Activated CD4-positive, alpha-beta T cell treated with anti-CD3 and anti-CD28 coated beads for 1 hour (primary cell): ENCODE measurements at places on chromosomes 6 and 20.

DNA sequence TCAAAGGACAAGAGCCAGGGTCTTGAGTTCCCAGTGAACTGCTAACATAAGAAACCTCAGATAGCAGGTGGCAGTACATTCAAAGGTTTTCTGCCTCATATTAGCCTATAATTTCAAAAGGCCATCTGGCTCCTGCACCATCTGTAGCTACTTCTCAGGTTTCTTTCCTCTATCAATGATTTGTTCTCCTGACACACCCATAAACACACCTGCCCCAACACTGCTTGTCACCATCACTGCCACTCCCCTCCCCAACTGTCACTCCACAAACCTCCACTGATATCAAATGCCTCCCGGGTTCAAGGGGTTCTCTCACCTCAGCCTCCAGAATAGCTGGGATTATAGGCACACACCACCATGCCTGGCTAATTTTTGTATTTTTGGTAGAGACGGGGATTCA lies 152.7 kb upstream of the SLC22A16 start:
- DNase-seq: no peak

DNA sequence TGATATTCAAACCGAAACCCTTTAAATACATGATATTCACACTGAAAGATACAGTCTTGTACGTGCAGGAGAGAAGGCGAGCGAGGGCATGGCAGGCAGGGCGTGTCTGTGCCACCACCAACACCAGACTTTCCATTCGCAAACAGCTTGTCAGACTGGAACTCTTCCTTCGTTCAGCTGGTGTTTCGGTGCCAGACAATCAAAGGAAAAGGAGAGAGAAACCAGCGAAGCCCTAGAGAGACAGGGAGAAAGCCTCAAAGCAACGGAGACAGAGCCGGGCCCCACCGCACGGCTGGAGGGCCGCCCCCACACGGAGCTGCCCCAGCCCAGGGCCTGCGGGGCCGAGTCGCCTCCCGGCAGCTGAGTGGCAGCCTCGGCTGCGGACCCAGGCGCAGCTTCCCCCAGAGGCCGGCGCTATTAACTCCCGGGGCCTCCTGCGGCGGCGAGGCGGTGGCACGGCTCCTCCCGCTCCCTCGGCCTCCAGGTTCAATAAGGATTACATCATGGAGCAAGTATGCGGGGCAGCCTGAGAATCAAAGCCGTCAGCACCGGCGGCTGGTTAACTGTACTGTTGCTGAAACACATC lies 32.1 kb upstream of the NR2E1 start:
- no peak for DNase-seq

GRCh38 chr6:141552031-141552430 lies 580.7 kb upstream of the GJE1 start:
- DNase-seq: no peak

DNA sequence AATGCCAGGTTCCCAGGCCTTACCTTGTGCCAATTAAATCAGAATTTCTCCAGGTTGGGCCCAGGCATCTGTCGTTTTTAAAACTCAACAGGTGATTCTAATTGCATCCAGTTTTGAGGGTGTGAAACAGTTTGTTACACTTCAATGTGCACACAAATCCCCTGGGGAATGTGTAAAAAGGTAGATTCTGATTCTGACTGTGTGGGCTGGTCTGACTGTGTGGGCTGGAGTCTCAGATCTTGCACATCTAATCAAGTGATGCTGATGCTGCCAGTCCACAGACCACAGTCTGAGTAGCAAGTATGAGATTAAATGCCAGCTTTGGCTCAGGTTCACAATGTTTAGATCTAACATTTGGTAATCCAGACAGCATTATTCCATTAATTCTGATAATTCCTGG lies 12.5 kb upstream of the ETV7 start:
- no peak for DNase-seq

- no peak for DNase-seq
These were observed 3.0 kb downstream of the SLC25A27 start for GRCh38 chr6:46655803-46656202.

- no peak for DNase-seq
These were observed 114.5 kb downstream of the SLC16A10 start for GRCh38 chr6:111201764-111202163.

- no peak for DNase-seq
These were observed 74.6 kb downstream of the ATG5 start for GRCh38 chr6:106250953-106251352.

GRCh38 chr6:151807513-151808370 lies at the start of gene ESR1:
Gene ESR1, plus strand, starts transcription at chr6:151807682. Its CDS starts 231 bp downstream, at chr6:151807913.
- no peak for DNase-seq

DNA sequence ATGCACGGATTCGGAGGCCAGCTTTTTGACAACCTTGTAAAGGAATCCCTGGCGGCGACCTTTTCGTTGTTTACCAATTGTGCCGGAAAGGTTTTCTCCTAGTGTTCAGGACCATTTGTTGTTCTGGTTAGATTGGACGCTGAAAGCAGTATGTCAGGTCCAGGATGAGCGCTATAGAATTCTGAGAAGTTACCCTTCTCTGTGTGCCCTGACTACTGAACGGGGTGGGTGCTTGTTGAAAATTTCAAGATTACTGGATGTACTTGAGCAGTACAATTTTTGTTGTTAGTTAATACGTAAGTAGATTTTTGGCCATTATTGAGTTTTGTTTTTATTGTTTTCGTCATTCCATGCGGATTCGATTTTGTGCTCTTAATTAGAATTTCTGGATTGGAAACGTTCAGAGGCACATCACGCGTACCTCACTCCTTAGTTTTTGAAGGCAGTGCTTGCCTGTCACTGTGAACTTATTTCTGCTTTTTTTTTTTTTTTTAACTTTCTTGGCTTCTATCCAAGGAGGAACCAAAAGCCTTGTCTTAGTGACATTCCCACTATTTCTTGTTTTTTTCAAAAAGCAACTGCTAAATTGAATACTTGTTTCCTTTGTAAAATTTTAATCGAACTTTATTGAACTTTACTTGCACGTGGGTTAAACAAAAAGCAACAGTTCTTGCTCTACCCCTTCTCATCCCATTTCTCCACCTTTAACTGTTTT lies 898 bp downstream of the XRN2 start:
- no peak for DNase-seq

GRCh38 chr20:53503517-53503919 lies 90.1 kb downstream of the ZNF217 start:
- no peak for DNase-seq

- DNase-seq: no peak
These were observed 133.2 kb upstream of the HDGFL1 start for GRCh38 chr6:22436134-22436533.

- DNase-seq: no peak
These were observed 102.3 kb downstream of the EDN1 start for GRCh38 chr6:12392490-12392889.
